ENCODE measurements at places on chromosomes 3 and 15.

GRCh38 chr3:12316729-12317351 lies 28.0 kb downstream of the PPARG start:
- no peak for DNase-seq

GRCh38 chr15:41887161-41887560 lies 6.7 kb downstream of the SPTBN5 start:
- DNase-seq: no peak

DNA sequence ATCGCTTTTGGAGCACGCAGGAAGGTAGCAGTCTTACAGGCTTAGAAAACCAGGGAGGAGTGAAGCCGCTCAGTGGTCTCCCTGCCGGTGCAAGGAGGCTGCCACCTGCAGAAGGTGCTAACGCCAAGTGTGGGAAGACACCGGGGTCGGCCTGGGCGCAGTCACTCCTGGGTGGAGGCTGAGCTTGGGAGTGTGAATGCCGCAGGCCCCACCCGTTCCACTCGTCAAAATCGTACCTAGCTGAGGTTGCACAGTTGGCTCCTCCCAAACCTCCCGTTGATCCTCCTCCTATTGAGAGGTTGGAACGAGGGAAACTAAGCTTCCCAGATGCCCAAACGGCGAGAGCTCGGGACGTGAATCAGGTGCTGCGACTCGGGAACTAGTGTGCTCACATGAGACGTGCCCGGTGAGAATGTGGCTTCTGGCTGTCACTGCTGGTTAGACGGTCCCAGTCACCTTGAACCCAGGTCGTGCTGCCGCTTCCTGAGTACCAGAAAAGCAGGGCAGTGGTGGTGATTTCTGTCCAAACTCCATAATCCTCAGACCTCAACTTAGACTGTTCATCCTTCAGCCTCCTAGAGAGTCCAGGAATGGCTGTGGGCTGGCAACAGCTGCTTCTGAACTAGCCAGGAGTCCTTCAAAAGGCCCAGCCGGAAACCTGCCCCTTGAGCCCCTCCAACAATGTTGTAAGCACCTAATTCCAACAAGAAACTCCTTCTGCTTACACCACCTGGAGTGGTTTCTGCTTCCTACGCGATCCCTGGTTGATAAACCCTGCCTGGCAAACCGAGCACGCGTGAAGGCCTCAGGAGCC lies 156.0 kb downstream of the XXYLT1 start:
- DNase-seq: no peak

DNA sequence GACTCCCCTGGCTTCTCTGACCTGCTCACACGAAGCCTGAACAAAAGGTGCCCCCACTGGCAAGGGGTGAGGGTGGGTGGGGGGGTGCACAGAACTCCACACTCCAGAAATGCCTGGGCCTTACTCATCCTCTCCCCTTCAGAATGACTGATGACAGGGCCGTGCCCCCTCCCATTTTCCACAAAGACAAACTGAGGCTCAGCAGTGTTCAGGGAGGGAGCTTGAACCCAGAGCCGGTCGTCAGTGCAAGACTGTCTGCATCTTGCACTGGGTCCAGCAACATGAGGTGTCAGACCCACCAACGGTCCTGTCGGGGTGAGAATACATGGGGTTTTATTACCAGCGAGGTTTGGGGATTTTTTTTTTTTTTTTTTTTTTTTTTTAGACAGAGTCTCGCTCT lies 15.3 kb downstream of the IGDCC3 start:
- no peak for DNase-seq

All from B cell (primary cell).